PC-3 (cell line): ENCODE measurements at places on chromosomes 7 and 10. TPM values are rescaled to one million over a fixed set of nuclear protein-coding genes. Genes with fewer than 3 reads are reported as not detected.
A peak's percentile ranks its signal among the peaks of the same experiment; 100 is the strongest.

- peaks cover 4% of the 10 kb centered on the region; the same call in 1 of the 2 replicates for H3K4me1 ChIP-seq
- 0 out of 2 replicates have a peak overlapping the region, but pooled peaks have one; percentile 3 for H3K27ac ChIP-seq
- no peaks in the 10 kb centered on the region for H3K36me3 ChIP-seq
- H3K27me3 ChIP-seq = no peaks in the 10 kb centered on the region; the same call in 1 of the 2 replicates
- peak; percentile 40 for DNase-seq
These were observed 62.1 kb downstream of the NPY start for GRCh38 chr7:24346129-24346528.

GRCh38 chr10:27949528-27950241 lies 49.2 kb downstream of the ODAD2 start:
- no peaks in the 10 kb centered on the region for H3K4me1 ChIP-seq
- H3K36me3 ChIP-seq = no peaks in the 10 kb centered on the region
- no peak overlapping the region for H3K27ac ChIP-seq
- no peaks in the 10 kb centered on the region for H3K27me3 ChIP-seq
- DNase-seq = no peak
- no peak overlapping the region for H3K4me3 ChIP-seq

DNA sequence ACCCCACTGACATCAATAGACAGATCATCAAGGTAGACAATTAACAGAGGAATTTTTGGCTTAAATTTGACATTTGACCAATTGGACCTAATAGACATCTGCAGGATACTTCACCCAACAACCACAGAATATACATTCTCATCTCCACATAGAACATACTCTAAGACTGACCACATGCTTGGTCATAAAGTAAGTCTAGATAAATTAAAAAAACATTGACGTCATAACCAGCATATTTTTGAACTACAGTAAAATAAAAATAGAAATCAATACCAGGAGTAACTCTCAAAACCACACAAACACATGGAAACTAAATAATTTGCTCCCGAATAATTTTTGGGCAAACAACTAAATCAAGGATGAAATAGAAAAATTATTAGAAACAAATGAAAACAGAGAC lies 205.7 kb downstream of the REEP3 start:
- peaks cover 9% of the 10 kb centered on the region; the same call in 1 of the 2 replicates for H3K4me1 ChIP-seq
- no peaks in the 10 kb centered on the region for H3K36me3 ChIP-seq
- H3K27ac ChIP-seq = no peak overlapping the region
- no peak for DNase-seq
- H3K4me3 ChIP-seq = no peak overlapping the region

VGF gene
- 1.6 and 2.5 TPM in 2 replicates for total RNA-seq

GPR85 gene
- not detected in 2 replicates for total RNA-seq
